AG09309 (cell line): ENCODE measurements at places on chromosomes 7 and 10.

DNA sequence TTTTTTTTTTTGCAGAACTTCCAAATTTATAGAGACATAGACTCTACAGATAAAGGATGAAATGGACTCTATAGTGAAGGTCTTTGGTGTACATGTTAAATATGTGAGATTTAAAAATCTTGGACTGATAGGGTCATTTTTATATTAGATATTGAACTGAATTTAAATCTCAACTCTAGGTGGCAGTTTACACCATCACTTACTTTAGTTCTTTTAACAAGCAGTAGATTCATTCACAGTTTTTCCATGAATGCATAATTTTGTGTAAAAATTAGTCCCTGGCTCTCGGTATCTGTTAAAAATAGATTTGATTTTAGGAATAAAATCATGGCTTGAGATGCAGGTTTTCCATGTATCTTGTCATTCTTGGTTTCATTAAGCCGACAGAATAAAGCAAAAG lies 31.1 kb upstream of the SNX13 start:
- DNase-seq = no peak

DNA sequence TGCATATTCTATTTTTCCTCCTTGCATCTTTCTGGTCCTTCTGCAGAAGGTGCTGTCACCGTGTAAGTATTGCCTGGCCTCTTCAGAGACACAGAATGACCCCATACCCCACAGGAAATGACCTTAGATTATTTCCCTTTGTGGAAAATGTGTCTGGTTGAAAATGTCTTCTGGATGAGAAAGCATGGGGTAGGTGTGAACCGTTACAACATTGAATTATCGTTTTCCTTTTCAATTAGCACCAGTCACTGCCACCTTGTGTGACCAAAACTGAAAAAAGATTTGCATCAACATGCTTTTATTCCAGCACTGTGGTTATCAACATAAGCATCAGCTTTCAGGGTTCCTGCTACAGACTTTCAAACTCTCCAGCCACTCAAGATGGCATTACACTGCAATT lies 58.0 kb upstream of the CELF2 start:
- no peak for DNase-seq

- DNase-seq = no peak
Observed at GRCh38 chr7:140317597-140317996, 80.7 kb downstream of the SLC37A3 start.

DNA sequence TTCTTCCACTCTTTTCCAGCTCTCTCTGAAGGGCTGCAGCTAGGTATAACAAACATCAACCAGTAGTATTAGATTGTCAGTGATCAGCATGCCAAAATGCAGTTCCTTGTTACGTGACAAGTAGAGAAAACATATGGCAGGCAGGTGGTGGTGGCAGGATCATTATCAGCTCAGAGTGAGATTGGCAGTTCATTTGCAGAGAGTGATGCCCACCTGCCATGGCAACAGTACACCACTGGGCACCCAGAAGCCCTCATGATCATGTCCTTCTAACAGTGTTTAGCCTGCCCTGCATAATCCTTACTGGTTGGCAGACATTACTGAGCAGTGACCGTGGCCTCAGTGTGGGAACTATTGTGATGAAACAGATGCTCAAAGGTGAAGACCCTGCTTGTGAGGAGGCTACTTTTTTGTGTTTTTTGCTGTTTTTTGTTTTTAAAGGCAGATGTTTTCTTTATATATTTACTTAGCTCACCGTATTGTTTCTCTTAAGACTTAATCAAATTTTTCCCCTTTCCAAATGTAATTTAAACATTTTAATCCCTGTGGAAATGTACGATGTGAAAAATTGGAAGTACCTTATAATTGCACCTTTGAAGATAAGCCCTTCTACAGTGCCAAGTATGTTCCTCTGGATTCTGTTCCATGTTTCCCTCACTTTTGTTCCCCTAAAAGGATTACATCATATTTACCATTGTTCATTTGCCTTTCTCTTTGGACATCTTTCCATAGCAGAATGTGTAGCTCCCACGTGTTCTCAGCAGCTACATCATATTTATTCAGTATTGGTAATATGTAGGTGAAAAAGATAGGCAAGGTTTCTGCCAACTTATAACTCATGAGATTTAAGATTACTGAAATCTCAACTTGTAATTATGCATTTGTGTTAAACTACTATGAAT lies 179.6 kb downstream of the SND1 start:
- DNase-seq = no peak

GRCh38 chr7:31373337-31374289 lies 33.1 kb upstream of the NEUROD6 start:
- no peak for DNase-seq

DNA sequence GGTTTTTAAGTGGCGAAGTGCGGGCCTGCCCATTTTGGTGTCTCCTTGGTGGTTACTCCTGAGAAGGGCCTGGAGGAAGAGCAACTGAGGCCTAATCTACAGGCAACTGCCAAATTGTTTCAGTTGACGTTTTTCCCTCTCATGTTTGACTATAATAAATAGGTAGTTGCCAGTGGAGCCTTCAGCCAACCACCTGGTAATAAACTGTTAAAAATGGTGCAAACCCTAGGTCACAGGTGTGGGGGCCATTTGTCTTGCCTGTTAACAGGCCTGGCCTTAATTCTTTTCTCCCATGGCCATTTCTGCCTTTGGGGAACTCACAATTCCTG lies 3.7 kb downstream of the IKZF1 start:
- DNase-seq = no peak

DNA sequence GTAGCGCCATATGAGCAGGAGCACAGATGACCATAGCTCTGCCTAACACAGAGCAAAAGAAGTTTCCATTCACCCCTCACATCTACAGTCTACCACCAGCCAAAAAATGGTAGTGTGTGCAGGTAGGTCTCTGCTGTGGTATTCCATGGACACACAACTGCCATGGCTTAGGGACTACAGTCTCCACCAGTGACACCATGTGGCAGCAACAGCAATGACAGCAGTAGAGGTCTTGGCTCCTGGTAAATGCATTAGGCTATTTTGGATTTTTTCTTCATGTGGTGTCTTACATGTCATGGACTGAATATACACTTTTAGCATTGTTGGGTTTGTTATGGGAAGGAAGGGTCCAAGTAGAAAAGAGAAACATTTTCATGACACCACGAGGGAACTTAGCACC lies 70.1 kb upstream of the CABCOCO1 start:
- DNase-seq = no peak

DNA sequence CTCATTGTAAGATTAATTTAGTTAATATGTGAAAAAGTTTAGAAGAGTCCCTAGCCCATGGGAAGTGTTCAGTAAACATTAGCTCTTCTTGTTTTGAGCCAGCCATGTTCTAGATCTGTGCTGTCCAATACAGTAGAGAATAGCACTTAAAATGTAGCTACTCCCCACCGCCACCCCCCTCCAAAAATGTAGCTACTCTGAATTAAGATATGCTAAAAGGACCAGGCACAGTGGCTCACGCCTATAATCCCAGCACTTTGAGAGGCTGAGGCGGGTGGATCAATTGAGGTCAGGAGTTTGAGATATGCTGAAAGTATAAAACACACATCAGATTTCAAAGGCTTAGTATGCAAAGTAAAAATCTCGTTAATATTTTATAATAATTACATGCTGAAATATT lies 47.3 kb upstream of the MXI1 start:
- no peak for DNase-seq

DNA sequence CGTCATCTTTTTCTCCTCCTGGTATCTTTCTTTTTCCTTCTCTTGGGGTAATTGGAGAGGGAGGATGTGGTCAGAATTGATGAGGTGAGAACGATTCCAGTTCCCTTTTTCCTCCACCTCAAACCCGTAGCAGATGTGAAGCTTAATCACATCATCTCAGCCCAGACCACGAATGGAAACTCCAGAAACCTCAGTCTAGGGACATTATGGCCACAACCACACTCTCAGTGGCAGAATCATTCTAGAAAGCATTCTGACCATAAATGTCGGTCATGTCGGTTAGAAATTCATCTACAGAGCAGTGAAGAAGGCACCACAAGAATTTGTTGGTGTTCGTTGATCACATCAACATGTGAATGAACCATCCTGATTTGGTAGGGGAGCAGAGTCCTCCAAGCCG lies 78.7 kb downstream of the GATA3 start:
- no peak for DNase-seq

GRCh38 chr10:97519342-97519741 lies 20.6 kb downstream of the UBTD1 start:
- DNase-seq = no peak

GRCh38 chr10:29394321-29394932 lies 105.6 kb downstream of the LYZL1 start:
- DNase-seq = no peak

DNA sequence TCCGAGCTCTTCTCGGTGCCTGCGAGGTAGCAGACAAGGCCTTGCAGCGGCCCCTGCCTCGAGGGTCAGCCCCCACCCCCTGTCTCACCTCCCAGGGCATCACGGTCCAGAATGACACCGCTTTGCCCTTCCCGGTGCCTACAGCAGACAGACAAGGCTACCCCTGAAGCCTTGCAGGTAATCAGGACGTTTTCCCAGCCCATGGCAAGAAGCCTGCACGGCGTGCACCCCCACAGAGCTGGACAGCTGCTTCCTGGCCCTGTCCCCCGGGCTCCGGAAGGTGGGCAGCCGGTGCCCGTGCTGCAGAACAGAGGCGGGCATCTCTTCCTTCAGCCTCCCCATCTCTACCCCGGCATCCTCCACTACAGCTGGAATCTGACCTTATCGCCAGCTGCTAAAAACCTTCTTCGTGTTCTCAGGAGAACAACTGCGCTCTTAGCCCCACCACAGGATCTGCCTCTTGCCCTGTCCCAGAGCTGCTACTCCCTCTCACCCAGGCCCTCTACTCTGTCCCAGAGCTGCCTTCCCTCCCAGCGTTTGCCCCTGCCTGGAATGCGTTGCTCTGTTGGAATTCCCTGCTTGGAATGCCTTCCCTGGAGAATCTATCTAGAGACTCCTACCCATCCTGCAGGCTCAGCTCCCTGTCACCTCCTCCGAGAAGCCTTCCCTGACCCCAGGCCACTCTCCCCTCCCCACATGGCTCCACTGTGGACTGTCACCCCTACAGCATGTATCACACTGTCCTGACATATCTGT lies 4.7 kb downstream of the MYL10 start:
- no peak for DNase-seq

GRCh38 chr10:68163735-68164134 lies 54.4 kb downstream of the MYPN start:
- DNase-seq = no peak
